NCI-H1436 treated with DMSO at 0.1 percent for 48 hours (cell line): ENCODE measurements at places on chromosomes 1 and 21.

DNA sequence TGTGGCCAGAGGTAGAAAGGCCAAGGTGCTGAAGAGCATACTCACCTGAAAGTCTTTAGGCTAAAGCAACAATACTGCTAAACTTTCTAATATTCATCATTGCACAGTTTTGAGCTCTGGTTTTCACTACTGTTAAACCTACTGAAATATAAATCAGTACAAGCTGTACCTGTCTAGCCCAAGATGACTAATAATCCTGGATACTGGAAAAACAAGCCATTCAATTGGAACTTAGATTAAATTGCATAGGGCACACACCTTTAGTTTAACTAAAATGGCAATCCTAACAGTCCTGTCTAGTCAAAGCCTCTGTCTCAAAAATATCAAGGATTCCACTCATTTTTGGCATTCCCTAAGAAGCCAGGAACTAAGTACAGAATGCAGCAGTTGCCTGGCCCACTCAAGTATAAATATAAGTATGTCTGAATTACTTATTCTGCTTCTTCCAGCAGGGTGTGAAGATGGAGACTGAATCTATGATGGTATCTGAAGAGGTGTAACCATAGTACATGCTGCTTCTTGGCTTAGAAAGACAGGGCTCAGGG lies 3.1 kb downstream of the CHML start:
- no peak for DNase-seq

DNA sequence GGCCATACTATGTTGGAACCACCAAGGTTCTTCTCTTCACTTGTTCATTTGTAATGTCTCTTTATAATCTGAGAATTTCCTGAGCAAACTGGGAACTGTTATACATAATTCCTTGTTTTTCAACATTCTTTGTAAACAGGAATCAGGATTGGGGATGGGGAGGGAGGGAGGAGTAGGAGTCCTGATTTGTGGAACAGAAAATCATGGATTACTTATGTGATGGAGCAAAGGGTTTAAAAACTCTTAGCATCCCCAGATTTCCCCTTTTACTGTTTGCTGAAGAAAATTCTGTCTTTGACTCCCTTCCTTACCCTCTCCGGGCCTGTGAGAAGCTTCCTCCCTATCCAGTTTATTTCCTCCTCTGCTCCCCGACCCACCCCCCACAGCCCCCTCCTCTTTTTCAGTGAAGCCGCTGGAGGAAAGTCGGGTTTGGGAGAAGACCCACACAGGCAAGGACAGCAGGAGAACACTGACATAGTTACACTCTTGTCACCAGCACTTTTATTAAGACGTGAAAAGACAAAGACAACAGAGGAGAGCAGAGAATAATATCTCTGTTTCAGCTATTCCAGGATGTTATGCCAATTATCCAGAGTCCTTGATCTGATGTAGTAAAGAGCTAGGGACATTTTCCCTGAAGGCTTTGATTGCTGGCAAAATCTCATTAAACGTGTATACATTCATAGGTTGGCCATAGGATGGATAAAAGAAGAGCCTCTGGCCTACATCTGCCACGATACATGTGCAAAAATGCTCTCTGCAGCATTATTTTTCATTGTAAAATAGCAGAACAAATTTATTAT lies 4.6 kb upstream of the NBPF1 start:
- no peak for DNase-seq

DNA sequence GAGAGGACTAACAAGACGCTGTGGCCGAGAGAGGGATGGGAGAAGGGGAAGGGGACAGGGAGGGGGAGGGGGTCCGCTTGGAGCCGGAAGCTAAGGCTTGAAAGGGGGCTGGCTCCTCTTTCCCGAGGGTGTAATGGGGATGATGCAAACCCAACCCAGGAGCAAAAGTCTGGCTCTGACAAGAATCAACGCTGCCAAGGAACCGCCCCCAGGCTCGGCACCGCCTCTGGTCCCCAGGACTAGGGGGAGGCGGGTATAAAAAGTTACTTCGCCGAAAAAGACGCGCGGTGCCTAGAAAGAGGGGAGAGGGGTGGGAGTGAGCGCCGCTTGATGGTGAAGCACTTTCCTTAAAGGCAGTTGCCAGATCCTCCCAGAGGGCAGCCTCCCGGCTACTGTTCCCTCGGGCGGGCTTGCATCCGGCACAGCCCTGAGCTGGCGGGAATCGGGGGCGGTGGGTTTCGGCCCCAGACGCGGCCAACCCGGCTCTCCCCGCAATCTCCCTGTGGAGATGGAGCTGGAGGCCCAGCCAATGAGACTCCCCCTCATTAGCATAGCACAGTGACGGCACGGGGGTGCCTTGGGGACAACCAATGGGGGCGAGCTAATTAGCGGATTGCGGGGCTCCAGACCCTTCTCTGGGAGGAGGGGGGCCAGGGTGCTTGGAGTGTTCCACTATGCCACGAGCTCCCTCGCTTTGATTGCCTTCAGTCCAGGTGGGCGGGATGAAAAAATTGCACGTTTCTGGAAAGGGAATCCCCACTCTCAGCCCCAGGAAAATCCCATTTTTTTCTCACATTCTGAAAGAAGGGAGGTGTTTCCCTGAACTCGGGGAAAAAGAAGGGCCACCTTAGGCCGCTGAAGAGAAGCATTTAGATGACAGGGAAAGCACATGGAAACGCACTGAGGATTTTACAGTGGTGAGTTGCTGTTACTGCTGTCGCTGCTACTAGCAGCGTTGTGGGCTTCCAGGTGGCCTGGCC lies at the start of gene KCNT2:
Gene KCNT2, minus strand, starts transcription at position 51 of the 980 bp plus-strand sequence. CDS start 131 bp downstream, outside the sequence.
- peak; percentile 92 for DNase-seq

DNA sequence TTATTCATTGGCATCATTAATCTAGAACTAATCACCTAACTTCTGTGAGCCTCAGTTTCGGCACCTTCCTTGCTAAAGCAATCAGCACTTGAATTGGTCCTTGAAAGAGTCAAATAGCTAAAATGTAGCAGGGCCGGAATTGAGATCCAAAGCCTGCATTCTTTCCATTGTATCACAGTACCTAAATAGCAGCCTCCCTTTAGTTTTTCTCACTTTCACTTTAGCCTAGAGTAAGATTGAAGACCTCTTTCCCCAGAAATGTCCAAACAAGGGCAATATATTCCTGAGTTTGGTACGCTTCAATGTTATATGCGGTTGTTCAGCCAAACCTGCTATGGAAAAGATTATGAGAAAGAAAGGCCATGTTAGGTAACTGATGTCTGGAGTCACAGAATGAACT lies 121.9 kb upstream of the BMP8A start:
- no peak for DNase-seq

GRCh38 chr21:15753741-15754140 lies 24.0 kb downstream of the USP25 start:
- no peak for DNase-seq

DNA sequence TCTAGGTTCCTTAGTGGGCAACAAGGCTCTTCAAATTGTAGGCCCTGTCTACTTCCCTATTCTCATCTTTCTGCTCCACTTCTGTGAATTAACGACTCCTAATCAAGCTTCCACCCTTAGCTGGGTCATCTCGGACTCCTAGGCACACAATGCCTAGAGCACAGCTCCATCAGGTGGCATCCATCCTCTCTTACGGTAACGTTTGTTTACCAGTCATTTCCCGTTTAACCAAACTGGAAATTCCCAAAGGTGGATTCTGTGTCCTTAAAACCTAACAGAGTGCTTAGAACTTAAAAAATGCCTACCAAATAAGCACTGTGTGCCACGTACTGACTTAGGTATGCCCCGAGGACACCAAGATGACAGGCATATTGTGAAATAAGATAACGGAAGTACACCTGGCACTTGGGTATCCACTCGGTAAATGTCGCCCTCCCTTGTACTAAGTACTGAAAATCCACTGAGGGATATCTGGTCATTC lies 1.5 kb downstream of the PARP1 start:
- no peak for DNase-seq

DNA sequence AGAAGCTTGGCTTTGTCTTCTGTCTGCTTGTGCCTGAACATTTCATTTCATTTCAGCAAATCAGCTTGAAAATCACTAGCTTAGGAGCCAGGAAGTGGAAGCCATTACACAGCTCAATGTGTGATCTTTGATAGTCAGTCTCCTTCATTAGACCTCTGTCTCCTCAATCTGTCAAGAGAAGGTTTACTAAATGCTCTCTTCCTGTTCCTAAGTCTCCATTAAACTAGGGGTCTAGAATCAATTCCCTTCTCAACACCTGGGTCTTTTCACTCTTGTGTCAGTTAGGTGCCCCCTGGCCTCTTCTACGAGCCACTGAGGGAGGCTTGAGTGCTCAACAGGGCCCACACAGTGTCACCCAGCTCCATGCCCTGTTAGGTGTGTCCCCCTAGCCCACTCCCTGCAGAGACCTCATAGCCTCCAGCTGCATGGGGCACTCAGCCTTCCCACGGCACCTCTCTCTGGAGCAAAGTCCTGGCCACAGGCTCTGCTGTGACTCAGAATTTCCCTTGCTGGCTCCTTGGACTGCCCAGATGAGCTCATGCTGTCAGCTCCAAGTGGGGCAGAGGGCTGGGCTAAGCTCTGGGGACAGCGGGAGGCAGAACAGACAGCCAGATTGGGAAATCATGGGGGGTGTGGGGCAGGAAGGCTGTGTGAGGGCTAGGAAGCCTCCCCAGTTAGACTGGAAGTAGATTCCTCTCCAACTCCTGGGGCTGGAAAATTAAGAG lies 115.7 kb upstream of the IPO9 start:
- DNase-seq, result no peak

GRCh38 chr1:2249559-2249906 lies 21.4 kb downstream of the SKI start:
- DNase-seq, result no peak

- no peak for DNase-seq
Measured at GRCh38 chr1:3038113-3038551, 16.9 kb downstream of the ACTRT2 start.

DNA sequence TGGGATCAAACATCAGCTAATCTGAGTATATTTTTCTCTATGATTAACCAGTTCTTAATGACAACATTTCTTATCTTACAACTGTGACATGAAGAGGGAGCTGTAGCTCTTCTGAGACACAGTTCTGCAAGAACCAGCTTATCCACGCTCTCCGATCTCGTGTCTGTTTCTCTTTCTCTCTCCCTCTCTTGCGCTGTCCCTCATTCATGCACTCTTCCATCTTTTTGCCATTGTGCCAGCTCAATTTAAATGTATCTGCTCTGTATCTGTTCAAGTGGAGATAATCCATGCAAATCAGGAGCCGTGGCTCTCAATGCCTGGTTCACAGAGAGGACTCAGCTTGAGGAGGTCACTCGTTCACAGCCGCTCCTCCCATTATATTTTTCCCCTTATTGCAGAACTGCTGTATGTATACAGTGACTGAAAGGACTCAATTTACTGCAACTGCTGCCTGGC lies 494.7 kb upstream of the ADGRL2 start:
- DNase-seq, result peak; percentile 40

- no peak for DNase-seq
Measured at GRCh38 chr1:221032637-221033280, 153.5 kb downstream of the HLX start.

GRCh38 chr1:113142791-113143190 lies 69.8 kb downstream of the LRIG2 start:
- DNase-seq, result no peak
